Activated T-helper 1 cell treated with Interleukin-2 at 50 U/mL for 16 hours (primary cell): ENCODE measurements at places on chromosomes 2 and 18.

DNA sequence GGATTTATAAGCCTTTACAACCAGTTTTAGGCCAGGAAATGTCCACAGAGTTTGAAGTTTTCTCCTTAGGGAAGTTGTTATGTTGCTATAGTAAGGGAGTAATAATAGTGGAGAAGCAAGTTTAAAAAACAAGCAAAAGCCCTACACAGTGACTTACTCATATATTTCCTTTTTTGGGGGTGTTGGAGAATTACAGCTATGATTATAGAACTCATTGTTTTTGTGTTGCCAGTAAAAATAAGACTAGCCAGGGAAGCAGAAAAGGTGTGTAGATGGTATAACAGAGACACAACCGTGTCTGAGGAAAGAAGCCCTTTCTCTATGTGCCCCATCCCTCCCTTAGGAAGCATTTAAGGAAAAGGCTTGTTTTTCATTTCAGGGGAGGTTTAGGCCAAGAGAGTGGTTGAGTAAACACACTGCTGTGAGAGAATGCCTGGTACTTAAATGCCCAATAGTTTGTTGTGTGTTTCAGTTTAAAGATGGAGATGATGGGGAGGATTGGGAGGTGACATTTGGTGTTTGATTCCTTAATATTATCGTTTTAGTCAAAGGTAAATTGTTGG, 2.3 kb downstream of the VAPA start:
- DNase-seq = no peak

DNA sequence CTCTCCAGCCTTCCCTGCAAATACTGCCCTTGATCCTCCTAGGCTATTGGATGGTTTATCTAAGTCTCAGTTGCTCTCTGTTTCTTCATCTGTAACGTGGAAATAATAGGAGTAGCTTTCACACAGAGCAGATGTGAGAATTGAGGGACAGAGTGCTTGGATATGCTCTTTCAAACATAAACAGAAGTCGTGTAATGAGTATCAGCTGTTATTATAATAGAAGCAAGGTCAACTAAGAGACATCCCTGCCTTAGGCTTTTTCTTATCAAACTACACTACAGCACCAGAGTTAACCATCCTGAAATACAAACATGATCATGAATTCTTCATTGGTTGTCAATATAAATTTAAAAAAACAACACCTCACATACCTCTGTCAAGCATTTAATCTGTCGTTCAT, 138.2 kb downstream of the DOK6 start:
- DNase-seq = no peak

GRCh38 chr2:234412726-234413125, 84.2 kb downstream of the ARL4C start:
- DNase-seq = no peak

- DNase-seq = no peak
These were observed 82.7 kb downstream of the MREG start for GRCh38 chr2:215930505-215931253.

GRCh38 chr2:124025171-124025580, at the start of gene CNTNAP5:
Gene CNTNAP5, plus strand, starts transcription at chr2:124025287. Its CDS starts 364 bp downstream, at chr2:124025651.
- no peak for DNase-seq

DNA sequence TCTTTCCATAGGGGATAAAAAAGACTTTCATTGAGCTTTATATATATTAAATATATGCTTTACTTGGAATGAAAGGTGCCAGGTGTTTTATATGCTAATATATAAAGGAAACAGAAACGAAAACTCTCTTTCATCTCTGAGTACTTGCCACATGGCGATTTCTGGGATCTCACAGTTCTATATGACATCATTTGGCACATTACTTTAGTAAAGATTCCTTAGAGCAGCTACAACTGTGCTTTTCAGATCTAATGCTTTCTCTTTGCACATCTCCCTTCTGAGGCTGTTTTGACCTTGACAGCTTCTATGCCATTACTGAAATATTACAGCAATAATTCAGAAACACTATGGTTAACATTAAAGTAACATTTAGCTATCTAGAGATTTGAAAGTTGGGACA, 1082.9 kb upstream of the CDH2 start:
- no peak for DNase-seq

DNA sequence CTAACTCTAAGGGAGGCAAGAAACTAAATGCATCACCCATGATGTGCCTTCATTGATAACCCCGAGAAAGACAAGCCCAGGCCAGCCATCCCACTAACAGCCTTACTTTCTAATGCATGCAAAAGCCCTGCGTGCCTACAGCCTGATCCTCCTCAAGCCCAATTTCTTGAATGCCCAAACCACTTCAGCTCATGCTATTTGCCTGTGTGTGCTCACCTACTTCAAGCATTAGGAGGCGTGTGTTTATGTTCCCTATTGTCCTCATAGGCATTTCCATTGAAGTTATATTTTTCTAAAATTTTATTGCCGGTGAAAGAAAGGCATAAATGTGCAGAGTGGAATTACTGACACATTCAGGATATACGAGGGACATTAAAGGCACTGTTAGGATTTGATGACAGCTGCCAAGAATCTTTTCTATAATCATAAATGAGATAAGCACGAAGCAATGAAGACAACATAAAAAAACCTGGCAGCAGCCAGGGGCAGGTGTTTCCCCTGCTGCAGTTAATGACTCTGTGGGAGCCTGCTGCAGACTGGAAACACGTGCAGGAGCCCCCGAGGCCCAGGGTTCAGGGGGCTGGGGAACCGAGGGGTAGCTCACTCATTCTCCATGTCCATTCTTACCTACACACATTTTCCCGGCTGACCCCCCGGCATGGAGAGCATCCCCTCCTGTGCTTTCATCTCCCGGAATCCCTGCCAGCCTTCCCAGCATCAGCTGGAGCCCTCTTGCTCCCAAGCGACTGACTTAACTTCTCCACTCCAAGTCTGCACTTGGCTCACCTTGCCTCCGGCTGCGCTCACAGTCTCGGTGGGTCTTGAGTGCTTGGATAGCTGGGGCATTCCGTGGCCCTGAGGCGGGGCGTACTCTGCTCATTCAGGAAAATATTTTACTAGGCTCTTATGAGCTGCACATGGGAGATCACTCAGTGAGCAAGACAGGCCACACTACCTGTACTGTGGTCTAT, 292.3 kb upstream of the SIX2 start:
- DNase-seq = no peak

- no peak for DNase-seq
These were observed 10.0 kb downstream of the SLC4A5 start for GRCh38 chr2:74333175-74333574.

DNA sequence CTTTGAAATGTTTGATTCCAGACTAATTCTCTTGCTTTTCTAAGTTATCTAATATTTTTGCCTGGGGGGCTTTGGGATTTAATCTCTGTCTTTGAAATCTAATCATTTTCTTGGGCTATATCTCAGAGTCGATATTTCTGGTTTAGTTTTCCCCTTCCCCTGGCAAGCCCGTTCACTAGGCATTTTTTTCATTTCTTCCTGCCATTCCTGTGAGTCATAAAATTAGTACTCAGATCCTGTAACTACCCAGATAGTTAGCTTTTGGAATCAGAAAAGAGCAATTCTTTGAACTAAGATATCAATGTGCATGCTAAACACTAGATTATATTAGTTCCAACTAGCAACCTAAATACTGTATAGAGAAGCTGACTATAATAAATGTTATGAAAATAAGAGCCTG, 29.4 kb upstream of the RNF149 start:
- no peak for DNase-seq

- no peak for DNase-seq
These were observed 31.5 kb downstream of the SRSF7 start for GRCh38 chr2:38719706-38720105.

DNA sequence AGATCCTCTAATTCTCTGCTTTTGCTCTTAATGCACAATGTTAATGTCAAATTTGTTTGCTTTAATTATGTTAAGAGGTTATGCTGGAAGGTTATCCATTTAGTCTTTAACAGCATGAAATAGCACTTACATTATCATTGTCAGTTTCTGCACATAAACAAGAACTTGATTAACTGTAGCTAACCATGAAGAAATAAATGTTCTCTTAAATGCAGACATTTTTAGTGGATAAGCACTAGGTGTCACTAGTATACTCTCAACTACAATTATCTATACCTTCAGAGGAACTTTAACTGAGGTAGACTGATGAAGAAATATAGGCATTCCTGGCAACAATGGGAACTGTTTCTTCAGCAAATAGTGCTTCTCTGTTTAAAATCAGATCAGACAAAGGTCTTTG, 178.8 kb upstream of the CHST9 start:
- DNase-seq = no peak

DNA sequence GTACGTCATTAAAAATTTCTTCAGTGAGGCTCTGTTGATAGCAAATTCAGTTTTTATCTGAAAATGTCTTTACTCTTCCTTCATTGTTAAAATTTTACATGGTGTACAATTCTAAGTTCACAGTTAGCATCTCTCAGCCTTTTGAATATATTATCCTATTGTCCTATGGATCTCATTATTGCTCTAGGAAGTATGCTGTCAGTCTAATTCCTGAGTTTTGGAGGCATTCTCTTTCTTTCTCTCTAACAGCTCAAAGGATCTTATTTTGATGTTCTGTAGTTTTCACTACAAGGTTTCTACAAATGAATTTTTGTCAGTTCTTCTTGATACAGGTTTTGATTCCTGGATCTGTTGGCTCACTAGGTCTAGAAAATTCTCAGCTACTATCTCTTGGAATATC, 2.9 kb upstream of the ACMSD start:
- no peak for DNase-seq

- no peak for DNase-seq
These were observed 666.9 kb downstream of the PLCL1 start for GRCh38 chr2:198471291-198471690.

DNA sequence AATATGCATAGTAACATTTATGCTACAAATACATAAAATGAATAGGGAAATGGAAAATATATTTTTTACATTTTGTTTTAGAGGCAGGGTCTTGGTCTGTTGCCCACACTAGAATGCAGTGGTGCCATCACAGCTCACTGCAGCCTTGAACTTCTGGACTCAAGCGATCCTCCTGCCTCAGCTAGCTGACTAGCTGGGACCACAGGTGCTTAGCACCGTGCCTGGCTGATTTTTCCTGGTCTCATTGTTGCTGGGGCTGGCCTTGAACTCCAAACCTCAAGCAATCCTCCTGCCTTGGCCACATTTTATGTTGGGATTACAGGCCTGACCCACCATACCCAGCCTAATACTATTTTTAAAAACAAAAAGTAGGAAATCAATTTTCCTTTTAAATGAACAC, 33.2 kb downstream of the XPO1 start:
- DNase-seq = no peak

- no peak for DNase-seq
These were observed 86.8 kb downstream of the METTL8 start for GRCh38 chr2:171346723-171347557.

GRCh38 chr2:38125007-38125406, 49.1 kb upstream of the CYP1B1 start:
- no peak for DNase-seq

DNA sequence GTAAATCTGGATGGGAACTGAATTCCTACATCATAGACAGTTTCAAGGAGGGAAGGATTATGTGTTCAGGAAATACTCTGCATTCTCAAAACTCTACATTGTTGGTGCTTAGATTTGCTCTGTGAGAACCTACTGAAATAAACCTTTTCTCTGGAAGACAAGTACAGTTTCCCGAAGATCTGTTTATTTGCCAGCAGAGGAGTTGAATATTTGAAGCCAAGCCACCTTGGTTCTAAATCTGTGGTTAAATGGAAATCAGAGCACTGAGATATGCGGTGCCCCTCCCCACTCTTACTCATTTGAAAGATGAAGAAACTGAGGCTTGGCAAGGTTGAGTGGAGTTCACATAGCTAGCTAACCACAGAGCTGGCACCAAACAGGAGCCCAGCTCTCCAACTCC, 146.3 kb upstream of the CTAGE1 start:
- DNase-seq = no peak

- DNase-seq = no peak
These were observed 375.7 kb downstream of the EIPR1 start for GRCh38 chr2:3001615-3002560.

- no peak for DNase-seq
These were observed 112.2 kb downstream of the VAPA start for GRCh38 chr18:10025711-10026670.

DNA sequence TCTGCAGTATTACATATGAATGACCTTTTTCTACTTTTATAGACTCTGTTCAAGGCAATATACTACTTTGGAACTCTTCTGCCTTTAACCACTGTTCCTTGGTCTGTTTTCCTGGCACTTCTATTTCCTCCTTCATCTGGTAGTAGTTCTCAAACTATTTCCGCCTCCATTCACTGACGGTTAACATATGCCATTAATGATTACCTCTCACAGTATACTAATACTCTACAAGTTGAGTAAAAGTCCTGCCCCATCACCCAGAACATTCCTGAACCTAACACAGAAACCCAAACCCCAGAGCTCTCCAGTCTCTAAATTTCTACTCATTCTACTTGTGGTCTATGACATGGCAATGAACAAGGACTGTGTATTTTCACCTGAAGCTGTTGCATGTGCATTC, 4.5 kb downstream of the GFPT1 start:
- no peak for DNase-seq

- no peak for DNase-seq
These were observed 36.0 kb downstream of the SMIM21 start for GRCh38 chr18:75391279-75392225.

DNA sequence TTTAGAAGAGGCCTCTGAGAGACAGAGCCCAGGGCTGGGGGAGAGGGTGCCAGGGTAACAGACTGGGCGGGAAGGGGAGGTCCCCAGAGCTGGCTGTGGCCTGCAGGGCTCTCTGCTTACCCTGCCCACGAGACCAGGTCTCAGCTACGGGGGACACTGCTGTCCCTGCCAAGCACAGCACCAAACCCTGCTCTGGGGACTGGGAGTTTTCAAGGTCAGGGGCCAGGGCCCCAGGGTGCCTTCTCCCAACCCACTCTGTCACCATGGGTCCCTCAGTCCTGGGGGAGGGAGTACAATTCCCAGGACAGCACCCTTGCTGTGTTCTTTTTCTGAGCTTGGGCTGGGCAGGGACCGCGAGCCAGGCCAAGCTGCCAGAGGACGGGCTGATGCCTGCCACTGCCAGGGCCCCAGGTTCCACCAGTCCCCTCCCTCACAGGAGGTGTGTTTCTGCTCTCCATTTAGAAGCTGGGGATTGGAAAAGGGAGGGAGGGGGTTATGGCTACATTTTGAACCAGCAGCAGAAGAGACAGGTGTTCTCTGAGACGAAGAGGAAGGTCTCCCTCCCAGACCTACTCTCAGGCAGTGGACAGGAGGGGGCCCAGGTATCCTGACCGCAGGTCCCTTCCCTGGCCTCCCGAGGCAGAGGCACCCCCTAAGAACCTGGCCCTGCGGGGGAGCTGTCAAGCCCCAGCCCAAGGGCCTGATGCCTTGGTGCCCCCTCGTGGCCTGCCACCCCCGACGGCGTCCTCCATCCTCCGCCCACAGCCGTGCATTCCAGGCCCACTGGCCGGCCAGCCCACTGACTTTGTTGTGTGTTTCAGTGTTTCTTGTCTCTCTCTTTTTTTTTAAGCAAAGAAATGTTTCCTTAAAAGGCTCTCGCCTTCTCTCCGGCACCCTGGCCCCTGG, 80.4 kb downstream of the TNS1 start:
- DNase-seq = no peak

GRCh38 chr2:224930124-224930523, 112.1 kb downstream of the DOCK10 start:
- DNase-seq = no peak
